ENCODE measurements at places on chromosomes 1 and 21. TPM values are rescaled to one million over a fixed set of nuclear protein-coding genes. Genes with fewer than 3 reads are reported as not detected.

GRCh38 chr1:55073187-55073916 lies 34.0 kb downstream of the PCSK9 start:
- no peak for DNase-seq

DNA sequence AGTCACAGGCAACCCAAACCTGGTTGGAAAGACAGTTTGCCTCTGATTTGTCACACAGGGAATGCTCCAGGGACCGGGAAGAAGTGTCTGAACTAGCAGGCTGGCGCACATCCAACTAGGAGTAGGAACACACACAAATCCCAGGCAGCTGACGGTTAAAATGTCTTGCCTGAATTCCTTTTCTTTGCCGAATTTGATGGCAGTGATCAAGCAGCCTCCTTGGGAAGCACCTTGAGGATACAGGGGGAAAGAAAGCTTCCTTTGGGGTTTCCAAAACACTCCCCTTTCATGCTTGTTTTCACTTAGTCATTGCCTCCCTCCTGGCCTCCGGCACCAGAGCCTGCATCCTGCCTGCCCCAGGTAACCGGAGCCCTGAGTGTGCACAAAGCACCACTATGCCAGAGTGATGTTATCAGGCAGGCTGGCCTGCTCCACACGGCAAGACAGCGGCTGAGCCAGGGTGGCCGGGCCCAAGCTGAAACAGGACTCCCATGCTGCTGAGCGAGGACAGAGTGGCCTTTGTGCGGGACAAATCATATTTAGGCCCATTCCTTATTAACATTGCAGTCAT lies 193.8 kb downstream of the LMX1A start:
- no peak for DNase-seq

- peak; percentile 5 for DNase-seq
Measured at GRCh38 chr1:52792036-52792435, 50.5 kb upstream of the ZYG11A start.

GRCh38 chr1:236523704-236524141 lies at the start of gene LGALS8:
TSS of gene LGALS8 (plus strand) at chr1:236523982. CDS start at chr1:236526071, 2,089 bp downstream.
- DNase-seq, result peak; percentile 87

DNA sequence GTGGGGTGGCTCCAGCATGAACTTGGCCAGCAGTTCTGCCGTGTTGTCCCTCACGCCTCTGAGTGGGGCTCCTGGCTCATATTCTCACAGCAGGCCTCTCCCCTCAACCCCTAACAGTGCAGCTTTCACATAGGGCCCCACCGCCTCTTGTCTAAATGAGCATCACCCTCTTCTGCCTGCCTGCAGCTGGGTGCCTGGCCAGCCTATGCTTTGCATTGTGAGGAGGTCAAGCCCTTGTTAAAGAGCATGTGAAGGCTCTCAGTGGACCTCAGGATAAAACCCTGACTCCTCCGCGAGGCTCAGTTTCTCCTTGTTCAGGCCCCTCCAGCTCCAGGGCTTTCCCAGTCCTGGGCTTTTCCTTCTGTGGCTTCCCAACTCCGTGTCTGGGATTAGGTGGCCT lies 34.8 kb downstream of the CRYAA start:
- peak; percentile 0 for DNase-seq

GRCh38 chr1:225479341-225479740 lies 51.5 kb upstream of the LBR start:
- no peak for DNase-seq

- DNase-seq, result no peak
Measured at GRCh38 chr21:42659416-42660117, 6.1 kb downstream of the PDE9A start.

GRCh38 chr1:246364415-246364941 lies 142.6 kb downstream of the SMYD3 start:
- DNase-seq, result no peak

- peak; percentile 75 for DNase-seq
Measured at GRCh38 chr21:25934771-25935224, 200.0 kb downstream of the GABPA start.

GRCh38 chr1:177119311-177119710 lies 45.2 kb downstream of the ASTN1 start:
- no peak for DNase-seq

DNA sequence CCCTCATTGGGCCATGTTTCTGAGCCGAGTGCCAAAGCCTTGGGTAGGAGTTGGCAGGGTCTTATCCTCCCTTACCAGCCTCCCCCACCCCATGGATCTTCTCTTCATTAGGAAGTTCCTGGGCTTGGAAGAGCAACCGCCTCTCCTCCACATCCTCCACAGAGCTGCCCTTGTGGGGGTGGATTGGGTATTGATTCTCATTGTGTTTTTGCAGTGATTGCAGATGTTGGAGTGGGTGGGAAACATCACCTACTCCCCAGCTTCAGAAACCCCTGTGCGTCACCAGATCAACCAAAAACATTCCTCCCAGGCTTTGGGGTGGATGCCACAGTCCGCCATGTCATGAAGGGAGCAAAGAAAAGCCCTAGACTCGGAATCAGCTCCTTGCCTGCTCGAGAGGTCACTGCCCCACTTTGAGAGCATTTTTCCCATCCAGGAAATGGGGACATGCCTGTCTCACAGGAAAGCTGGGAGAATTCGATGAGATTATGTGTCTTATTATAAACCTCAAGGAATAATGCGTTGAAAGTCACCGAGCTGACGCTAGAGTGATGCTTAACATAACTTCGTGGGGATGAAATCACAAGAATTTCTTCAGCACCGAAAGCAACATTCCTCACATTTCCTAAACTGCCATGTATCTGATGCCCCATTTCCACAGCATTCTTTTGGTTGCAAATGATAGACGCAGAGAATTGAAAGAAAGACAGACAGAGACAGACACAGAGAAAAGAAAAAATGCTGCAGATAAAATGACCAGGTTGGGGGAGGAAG lies 44.7 kb upstream of the ZBTB40 start:
- DNase-seq, result no peak

DNA sequence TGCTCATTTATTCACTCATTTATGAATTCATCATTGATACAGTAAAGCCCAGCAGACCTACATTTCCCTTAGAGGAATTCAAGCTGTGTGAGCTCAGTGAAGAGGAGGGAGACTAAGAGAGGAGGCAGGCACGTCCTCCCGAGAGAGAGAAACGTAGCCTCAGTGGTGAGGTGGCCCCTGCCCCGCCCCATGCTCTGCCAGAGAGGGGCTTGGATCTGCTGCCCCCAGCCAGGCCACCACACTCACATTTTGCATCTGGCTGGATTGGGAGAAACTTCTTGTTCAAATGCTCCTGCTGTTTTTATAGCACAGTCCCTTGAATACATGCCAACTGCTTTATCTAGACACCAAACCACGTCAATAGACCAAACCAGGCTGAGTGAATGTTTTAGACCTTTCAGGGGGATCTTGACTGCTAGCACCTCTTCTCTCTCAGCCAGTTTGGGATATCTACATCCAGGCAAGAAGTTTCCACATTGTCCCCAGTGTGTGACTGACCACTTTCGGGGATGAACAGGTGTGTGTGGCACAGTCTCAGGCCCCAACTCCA lies 67.7 kb upstream of the AJAP1 start:
- DNase-seq, result no peak

The TSSK3 gene
- not detected for total RNA-seq

The ACOT11 gene
- 24.6 TPM for total RNA-seq

The COX20 gene
- total RNA-seq, result 45.5 TPM

Measured in stomach (tissue), 19 donors.